ENCODE measurements at places on chromosomes 6 and 20. TPM values are rescaled to one million over a fixed set of nuclear protein-coding genes. Genes with fewer than 3 reads are reported as not detected.

GRCh38 chr6:111417181-111417585 lies 65.8 kb downstream of the REV3L start:
- no peaks in the 10 kb centered on the region for H3K36me3 ChIP-seq
- DNase-seq, result no peak
- no peak overlapping the region for H3K4me3 ChIP-seq
- H3K27me3 ChIP-seq, result no peaks in the 10 kb centered on the region
- H3K27ac ChIP-seq, result no peak overlapping the region
- H3K4me1 ChIP-seq, result peaks cover 24% of the 10 kb centered on the region

DNA sequence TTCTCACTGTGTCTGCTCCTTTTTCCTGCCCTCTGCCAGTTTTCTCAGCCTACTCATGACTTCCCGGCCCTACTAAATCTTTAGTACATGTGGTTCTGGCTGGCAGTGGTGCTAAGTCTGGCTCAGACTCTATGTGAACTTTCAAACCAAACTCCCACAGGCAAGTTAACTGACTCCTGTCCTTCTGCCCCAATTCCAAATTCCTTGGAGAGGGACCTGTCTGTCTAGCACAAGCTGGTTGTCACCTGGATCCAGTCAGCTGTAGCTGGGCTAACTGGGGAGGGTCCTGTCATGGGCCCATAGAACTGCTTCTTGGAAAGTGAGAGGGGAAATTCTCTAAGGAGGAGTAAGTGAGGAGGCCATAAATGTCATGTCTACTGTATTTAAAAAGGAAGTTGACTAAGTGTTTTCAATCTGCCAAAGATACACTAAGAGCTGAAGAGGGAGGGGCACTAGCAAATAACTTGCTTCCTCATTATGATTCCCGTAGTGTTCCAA lies 240.1 kb downstream of the KCNQ5 start:
- no peak for DNase-seq
- peak overlapping the region; percentile 87 for H3K27ac ChIP-seq
- no peaks in the 10 kb centered on the region for H3K36me3 ChIP-seq
- H3K4me1 ChIP-seq, result peaks cover 65% of the 10 kb centered on the region
- no peaks in the 10 kb centered on the region for H3K27me3 ChIP-seq
- H3K4me3 ChIP-seq, result no peak overlapping the region

- H3K27me3 ChIP-seq, result peaks cover 14% of the 10 kb centered on the region
- H3K4me1 ChIP-seq, result no peaks in the 10 kb centered on the region
- H3K4me3 ChIP-seq, result no peak overlapping the region
- H3K36me3 ChIP-seq, result no peaks in the 10 kb centered on the region
- DNase-seq, result no peak
- H3K27ac ChIP-seq, result no peak overlapping the region
Measured at GRCh38 chr6:6655805-6656251, 67.3 kb downstream of the LY86 start.

DNA sequence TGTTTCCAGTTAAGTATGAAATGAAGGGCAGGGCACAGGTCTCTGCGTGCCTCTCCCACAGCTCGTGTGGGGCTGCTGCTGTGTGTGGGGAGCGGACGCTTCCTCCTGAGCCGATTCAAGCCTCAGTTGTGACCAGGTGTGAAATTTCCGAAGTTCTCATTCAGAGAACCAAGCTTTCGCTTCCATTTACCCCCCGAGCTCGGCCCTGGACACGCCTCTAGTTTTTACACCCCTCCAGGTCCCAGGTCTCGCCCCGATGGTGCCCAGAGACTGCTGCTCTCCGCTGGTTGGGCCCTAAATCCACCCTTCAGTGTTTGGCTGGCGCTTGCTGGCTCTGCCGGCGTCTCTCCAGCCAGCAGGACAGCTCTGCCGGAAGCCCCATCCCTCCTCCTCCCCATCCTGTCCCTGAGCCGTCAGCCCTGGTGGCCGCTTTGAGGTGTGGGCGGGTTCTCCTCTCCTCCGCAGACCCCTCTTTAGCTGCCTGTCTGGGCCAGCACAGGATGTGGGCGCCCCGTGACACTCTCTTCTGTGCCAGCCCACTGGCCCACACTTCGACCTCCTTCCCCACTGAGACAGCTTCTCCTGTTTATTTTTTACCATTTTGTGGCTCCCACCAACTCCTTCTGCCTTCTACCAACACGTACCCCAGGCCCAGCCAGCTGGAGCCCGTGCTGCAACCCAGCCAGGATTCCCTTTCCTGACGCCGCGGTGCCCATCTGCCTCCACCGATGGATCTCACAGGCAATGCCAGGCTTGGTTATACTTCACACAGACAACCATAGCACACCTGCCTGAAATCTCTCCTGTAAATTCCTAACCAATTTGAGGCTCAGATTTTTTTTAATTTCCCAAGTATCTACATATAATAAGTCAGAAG lies 142.8 kb downstream of the DLL1 start:
- DNase-seq, result no peak
- no peaks in the 10 kb centered on the region for H3K4me1 ChIP-seq
- no peaks in the 10 kb centered on the region for H3K27me3 ChIP-seq
- no peak overlapping the region for H3K4me3 ChIP-seq

DNA sequence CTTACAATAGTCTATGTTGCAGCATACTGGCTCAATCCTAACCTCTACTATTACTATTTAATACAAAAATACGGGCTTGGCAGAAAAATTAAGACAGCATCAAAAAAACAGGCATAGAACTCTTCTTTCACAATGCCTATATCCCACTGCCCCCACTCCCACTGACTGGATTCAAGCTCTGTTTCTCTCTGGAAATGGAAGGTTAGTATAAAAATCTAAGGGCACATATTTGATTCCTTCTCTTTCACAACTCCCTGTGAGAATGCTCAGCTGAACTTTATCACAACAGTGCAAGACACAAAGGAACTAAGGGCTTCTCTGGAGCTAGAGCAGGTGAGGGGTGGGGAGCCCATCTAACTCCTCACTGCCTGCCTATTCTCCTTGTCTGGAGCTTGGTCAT lies 258.4 kb upstream of the FAM83B start:
- DNase-seq, result no peak
- H3K4me1 ChIP-seq, result peaks cover 29% of the 10 kb centered on the region
- no peak overlapping the region for H3K4me3 ChIP-seq
- no peaks in the 10 kb centered on the region for H3K27me3 ChIP-seq
- H3K27ac ChIP-seq, result peak overlapping the region; percentile 61
- no peaks in the 10 kb centered on the region for H3K36me3 ChIP-seq

- H3K36me3 ChIP-seq, result no peaks in the 10 kb centered on the region
- peaks cover 62% of the 10 kb centered on the region for H3K4me1 ChIP-seq
- no peaks in the 10 kb centered on the region for H3K27me3 ChIP-seq
- H3K27ac ChIP-seq, result peak overlapping the region; percentile 92
- H3K4me3 ChIP-seq, result peak overlapping the region; percentile 14
Measured at GRCh38 chr6:113596387-113597230, 260.5 kb upstream of the MARCKS start.

GRCh38 chr6:166998256-166999144 lies 697 bp upstream of the CEP43 start:
- peaks cover 24% of the 10 kb centered on the region for H3K4me1 ChIP-seq
- no peaks in the 10 kb centered on the region for H3K36me3 ChIP-seq
- peak overlapping the region; percentile 87 for H3K4me3 ChIP-seq
- no peak for DNase-seq

- no peaks in the 10 kb centered on the region for H3K27me3 ChIP-seq
- H3K27ac ChIP-seq, result peak within 1 kb of the TSS; percentile 69
- no peak for DNase-seq
- peaks cover 26% of the 10 kb centered on the region for H3K4me1 ChIP-seq
- H3K4me3 ChIP-seq, result peak within 1 kb of the TSS; percentile 80
- H3K36me3 ChIP-seq, result no peaks in the 10 kb centered on the region
Measured at GRCh38 chr6:105179244-105180065, at the start of gene POPDC3. Gene POPDC3, minus strand, starts transcription at chr6:105180014. Its CDS starts 18,105 bp downstream, at chr6:105161909.

GRCh38 chr6:14787677-14788076 lies 458.2 kb upstream of the JARID2 start:
- no peak overlapping the region for H3K4me3 ChIP-seq
- no peak overlapping the region for H3K27ac ChIP-seq
- no peaks in the 10 kb centered on the region for H3K36me3 ChIP-seq
- no peaks in the 10 kb centered on the region for H3K4me1 ChIP-seq
- H3K27me3 ChIP-seq, result no peaks in the 10 kb centered on the region

RSPH3 gene
- total RNA-seq, result 9.6 TPM

DUSP15 gene
- 2.1 TPM for total RNA-seq

WRNIP1 gene
- total RNA-seq, result 40.6 TPM

NOX3 gene
- not detected for total RNA-seq

Data from osteocyte (in vitro differentiated cells).